ENCODE measurements at places on chromosomes 12 and 14. TPM values are rescaled to one million over a fixed set of nuclear protein-coding genes. Genes with fewer than 3 reads are reported as not detected.

RPL10L gene
- not detected for total RNA-seq

NT5DC3 gene
- 5.2 TPM for total RNA-seq

GPR162 gene
- total RNA-seq = 3.2 TPM

SRRM4 gene
- under 0.01 TPM for total RNA-seq

ULK1 gene
- total RNA-seq = 33.1 TPM

BHLHE41 gene
- 2.9 TPM for total RNA-seq

AGAP2 gene
- total RNA-seq = 1.5 TPM

GRCh38 chr14:29740491-29740890 is 187.2 kb downstream of the PRKD1 start:
- DNase-seq = no peak

DNA sequence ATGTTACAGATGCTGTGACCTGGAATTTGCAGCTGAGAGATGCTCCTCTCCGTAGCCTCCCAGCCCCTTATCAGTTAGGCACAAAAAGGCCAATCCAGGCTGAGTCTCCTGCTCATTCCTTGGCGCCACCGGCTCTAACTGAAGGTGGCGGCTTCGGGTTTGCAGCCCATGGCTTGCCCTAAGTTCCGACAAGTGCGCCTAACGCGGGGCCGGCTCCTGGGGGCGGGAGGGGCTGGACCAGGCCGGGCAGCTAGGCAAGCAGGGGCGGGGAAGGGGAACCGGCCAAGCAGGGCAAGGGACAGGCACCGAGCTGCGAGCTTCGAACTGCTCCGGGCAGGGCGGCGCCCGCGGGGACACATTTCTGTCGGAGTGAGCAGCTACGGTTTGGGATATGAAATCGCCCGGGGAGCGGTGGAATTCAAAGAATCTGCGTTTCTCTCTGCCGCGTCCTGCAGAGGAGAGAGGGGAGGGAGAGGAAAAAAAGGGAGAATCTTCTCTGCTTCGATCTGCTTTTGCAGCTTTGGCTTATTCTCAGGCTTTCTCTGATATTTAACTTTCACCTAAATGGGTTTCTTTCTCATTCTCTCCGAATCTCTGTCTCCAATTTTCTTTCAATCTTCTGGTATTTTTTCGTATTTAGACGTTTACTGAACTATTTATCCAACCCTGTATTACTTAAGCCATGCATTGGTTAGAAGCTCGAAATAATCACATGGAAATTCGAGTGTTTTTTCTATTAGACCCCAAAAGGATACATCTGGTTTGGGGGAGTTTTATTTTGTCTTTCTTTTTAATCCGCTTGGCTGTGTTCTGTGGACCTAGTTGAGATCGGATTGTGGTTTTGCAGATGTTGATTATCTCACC is 1.6 kb upstream of the HOXC12 start:
- no peak for DNase-seq

DNA sequence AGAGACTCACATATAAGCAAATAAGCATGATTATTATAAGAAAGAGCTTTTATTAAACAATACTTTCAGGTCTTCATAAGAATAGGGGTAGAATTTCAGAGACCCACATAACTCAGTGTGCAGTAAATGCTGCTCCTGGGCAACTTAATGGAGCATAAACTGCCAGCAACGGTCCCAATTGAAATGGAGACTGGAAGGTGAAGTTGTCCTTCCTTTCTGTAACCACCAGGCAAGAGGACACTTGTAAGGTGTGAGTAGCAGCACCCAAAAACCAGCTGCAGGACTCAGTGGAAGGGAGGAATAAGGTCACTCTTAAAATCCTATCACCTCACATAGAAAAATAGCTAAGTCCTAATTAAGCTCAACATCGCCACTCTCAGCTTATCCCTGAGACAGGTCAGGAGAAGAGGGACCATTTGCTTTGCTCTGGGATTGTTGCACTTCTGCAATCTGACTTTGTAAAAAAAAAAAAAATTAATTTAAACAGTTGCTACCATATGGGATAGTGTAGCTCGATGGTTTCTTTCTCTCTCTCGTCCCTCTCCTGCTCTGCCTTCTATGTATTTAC is 22.7 kb upstream of the LTA4H start:
- no peak for DNase-seq

GRCh38 chr14:101604228-101604934 is 43.1 kb downstream of the DIO3 start:
- DNase-seq = peak; percentile 67

DNA sequence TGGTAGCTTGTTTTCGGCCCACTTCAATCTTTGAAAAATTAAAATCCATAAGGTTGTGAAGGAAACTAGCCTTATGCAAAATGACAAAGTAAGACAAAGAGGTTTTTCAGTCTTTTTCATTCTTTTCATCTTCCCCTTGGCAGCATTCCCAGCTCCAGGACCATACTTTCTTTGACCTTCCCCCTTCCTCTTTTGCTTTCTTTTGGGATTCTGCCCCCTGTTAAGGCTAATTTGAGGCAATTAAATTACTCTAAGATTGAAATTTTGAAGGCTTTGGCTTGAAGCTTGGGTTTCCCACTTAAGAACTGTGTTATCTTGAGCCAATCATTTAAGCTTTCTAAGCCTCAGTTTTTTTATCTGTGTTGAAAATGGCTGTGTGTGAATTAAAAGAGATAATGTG is 124.9 kb downstream of the DACT1 start:
- DNase-seq = no peak

DNA sequence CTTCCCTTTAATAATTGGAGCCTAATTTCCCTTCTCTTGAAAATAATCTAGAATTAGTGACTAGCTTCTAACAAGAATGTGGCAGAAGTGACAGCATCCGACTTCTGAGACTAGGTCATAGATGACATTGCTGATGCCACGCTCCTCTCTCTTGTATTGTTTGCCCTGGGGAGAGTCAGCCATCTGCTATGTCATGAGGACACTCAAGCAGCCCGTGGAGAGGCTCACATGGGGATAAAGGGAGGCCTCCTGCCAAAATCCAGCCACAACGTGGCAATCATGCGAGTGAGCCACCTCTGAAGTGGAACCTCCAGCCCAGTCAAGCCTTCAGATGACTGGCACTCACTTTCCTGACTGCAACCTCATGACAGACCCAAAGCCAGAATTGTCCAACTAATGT is 54.2 kb upstream of the LRRK2 start:
- no peak for DNase-seq

- DNase-seq = no peak
Measured at GRCh38 chr14:36553656-36554260, 28.7 kb downstream of the NKX2-8 start.

- no peak for DNase-seq
Measured at GRCh38 chr14:95155045-95155444, 2.3 kb downstream of the DICER1 start.

GRCh38 chr12:12099102-12099501 is 28.4 kb downstream of the BCL2L14 start:
- no peak for DNase-seq

GRCh38 chr12:54439521-54440255 is 20.6 kb upstream of the ITGA5 start:
- DNase-seq = no peak

GRCh38 chr12:63917477-63917862 is 73.0 kb downstream of the SRGAP1 start:
- DNase-seq = no peak

DNA sequence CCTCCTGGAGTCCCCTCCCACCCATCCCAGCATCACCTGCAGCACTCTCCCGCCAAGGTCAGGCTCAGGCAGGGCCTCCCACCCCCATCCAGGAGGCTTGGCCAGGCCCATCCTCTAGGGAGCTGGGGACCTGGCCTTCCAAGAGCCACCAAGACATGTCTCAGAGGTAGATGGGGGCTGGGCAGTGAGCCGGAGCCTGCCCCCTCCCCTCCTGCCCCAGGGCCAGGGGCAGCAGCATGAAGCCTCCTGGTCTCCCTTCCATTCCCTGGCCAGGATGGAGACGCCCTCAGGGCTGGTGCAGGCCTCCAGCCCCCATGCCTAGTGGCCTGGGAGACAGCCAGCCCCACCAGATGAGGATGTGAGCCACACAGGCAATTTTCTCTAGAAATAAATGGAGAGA is 69.3 kb upstream of the C14orf180 start:
- DNase-seq = no peak

- DNase-seq = no peak
Measured at GRCh38 chr12:54378796-54379397, 5.6 kb downstream of the ZNF385A start.

DNA sequence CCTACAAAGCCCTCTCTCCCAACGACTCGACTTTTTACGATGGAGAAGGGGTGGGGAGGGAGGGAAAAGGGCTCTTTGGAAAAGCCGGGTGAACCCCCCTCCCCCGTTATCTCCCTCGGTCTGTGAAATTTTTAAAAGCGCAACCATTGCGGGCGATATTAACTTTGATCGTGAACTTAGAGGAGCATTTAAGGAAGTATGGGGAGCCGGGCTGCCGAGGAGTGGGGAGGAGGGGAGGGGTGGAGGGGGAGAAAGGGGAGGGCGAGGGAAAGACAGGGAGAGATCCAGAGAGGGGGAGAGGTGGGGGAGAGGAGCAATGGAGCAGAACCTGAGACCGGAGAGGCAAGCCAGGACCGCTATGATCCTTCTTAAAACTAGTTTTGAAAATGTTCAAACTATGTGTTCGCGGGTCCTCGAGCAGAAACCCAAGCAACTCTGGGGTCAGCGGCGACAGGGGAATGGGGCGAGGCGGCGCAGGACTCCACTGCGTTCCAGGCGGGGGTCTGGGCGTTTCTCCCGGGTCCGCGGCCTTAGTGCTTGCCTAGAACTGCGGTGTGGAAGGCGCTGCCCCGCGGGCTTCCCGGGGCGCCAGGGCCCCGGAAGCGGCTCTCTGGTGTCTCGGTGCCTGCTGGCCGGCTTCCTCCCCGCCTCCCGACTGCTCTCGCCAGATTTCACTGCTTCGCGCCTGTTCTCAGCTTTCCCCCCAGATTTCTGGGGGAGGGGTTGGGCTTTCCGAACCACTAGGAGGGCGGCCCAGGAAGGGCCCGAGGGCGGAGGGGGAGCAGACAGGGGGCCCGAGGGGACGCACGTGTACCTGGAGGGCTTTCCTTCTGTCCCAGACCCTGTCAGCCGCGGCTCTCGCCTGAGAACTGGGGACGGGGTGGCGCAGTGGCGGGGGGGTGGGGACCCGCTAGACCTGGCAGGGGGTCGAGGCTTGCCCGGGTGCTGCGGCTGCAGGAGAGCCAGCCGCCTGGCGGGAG is at the start of gene HOTAIR:
HOTAIR (minus strand) TSS at position 871 of the 980 bp plus-strand sequence.
- DNase-seq = no peak
